ENCODE measurements at places on chromosomes 2 and 18.
A peak's percentile ranks its signal among the peaks of the same experiment; 100 is the strongest.

GRCh38 chr2:54755641-54756326 lies 32.3 kb downstream of the EML6 start:
- no peak for DNase-seq

- DNase-seq = peak; percentile 86
These were observed 214.1 kb upstream of the COPS8 start for GRCh38 chr2:236871500-236872001.

- DNase-seq = peak; percentile 29
These were observed 62.0 kb upstream of the LGALSL start for GRCh38 chr2:64391940-64392339.

DNA sequence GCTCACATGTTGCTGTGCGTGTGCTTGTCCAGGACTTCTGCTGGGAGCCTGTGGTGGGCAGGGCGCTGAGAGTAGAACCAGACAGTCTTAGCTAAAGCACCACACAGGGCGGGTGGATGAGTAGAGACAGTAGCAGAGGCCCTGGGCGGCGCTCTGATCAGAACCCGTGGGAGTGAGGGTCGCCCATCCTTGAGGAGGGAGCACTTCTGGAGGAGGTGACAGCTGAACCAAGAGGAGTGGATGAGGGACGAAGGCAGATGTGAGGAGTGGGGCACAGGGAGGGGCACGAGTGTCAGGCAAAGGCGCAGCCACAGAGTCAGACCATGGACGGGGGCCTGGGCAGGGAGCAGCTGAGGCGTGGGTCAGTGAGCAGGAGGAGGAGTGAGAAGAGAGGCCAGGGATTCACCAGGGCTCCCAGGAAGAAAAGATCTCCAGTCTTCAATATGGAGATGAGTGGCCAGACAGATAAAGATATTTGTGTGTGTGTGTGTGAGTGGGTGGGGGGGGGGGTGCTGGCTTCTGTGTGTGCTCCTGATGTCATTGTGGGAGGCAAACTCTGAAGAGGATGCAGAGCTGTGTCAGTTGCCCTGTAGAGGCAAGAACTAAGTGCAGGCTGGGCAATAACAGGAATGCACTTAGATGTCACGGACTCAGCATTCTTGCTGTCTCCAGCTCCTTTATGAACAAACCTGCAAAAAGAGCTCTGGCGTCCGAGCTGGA lies 79.6 kb downstream of the TPO start:
- DNase-seq = no peak

GRCh38 chr18:49898421-49898820 lies 85.1 kb upstream of the ACAA2 start:
- DNase-seq = peak; percentile 74

DNA sequence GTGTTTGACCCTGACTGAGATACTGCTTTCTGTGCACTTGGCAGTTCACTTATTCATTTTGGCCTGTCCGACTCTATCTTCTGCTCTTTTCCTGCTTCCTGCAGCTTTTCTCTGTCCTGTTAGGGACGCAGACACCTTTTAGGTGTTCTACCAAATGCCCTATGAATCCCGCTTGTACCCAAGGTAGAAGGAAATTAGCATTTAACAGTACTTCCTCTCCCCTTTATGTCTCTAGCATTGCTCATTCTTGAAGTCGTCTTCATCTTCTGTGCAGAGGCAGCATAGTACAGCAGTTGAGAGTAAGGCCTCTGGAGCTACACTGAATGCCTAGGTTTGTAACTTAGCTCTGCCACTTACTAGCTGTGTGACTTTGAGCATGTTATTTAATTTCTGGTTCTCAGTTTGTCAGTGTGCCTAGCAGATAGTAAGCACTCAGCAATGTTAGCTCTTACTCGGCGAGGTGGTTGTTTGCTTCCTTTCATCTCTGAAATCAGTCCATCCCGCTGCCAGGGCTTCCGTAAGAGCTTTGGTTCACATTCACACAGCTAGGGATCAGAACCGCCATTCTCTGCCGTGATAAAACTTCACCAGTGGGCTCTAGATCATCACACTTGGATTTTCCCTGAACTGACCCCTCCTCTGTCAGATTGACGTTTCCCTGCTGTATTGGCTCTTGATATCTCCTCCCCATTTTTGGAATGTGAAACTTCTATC lies 1.4 kb downstream of the CCT7 start:
- DNase-seq = no peak

- DNase-seq = no peak
These were observed 583.4 kb upstream of the CDH2 start for GRCh38 chr18:28760299-28760698.

DNA sequence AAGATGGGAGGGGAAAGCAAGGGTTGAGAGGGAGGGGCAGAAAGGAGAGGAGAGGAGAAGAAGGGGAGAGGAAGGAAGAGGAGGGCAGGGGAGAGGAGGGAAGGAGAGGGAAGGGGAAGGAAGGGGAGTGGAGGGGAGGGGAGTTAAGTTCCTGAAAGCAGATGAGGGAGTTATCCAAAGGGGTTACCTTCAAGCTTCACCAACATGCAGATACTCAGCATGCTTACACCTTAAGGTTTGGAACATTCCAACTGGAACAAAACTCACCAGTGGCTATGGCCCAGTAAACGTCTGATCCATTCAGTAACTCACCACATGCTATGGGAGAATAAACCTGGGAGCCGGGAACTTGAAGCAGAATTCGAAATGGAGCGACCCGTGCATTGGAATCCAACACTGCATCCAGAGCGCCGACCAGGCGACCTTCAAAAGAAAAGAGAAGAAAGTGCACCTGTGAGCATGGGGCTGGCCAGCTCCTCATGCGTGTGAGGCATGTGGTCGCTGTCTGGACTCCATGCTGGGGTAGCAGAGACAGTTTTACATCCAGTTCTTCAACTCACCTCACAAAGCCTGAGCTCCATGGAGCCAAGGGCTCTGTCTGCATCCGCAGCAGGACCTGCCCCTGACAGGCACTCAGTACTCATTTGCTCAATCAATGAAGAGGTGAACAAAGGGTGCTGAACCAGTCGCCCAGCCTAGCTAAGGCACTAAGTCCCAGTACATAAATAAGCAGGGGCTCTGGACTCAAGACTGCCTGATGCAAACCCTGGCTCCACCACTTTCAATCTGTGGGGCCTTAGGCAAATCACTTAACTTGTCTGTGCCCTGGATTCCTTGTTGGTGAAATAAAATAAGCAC lies 61.0 kb downstream of the TBC1D8 start:
- no peak for DNase-seq

DNA sequence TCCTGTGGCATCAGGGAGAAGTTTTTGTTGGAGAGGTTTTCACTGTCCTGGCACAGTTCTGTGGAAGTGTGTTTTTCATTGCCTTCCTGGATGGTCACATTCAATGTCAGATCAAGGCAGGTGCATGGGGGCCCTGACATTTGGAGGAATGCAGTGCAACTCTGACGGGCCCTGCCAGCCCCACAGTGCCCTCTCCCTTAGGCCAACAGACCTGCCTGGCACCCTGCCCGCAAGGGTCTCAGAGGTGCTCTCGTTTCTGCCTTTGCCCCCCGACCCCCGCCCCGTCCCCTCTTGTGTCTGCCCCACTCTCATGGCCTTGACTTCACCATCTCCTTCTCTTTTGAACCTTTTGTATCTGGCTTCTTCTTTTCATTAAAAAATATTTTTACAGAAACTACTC lies 257.2 kb upstream of the HDAC4 start:
- DNase-seq = no peak

GRCh38 chr2:71070294-71071093 lies 2.0 kb downstream of the NAGK start:
- peak; percentile 77 for DNase-seq

DNA sequence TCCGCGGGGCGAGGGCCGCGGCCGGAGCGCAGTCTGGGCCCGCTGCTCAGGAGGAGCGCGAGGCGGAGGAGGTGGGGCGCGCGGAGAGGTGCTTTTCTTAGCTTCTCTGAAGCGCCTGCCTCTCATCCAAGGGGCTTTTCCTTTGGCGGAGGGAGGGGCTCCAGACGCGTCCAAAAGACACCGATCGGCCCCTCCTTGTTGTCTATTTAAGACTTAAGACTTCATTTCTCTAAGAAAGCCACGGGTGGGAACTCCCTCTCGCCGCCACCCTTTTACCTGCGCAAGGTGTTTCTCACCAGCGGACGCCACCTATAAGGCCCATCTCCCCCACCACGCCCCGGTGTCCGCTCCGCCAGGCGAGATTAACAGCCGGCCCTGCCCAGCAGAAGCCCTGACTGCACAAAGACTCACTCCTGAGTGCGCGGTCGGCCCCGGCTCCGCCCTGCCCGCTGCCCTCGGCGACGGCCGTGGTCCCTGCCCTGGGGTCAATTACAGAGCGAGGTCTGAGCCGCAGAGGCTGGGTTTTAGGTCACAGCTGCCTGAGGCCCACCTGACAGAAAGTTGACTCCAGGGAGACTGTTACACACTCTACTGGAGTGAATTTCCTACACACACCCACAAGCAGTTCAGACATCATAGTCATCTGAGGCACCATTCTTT lies at the start of gene DSC2:
TSS of gene DSC2 (minus strand) at position 397 of the 660 bp plus-strand sequence. CDS start 450 bp downstream, outside the sequence.
- DNase-seq = peak; percentile 97

- no peak for DNase-seq
These were observed 105.6 kb upstream of the FHL2 start for GRCh38 chr2:105504459-105504858.

DNA sequence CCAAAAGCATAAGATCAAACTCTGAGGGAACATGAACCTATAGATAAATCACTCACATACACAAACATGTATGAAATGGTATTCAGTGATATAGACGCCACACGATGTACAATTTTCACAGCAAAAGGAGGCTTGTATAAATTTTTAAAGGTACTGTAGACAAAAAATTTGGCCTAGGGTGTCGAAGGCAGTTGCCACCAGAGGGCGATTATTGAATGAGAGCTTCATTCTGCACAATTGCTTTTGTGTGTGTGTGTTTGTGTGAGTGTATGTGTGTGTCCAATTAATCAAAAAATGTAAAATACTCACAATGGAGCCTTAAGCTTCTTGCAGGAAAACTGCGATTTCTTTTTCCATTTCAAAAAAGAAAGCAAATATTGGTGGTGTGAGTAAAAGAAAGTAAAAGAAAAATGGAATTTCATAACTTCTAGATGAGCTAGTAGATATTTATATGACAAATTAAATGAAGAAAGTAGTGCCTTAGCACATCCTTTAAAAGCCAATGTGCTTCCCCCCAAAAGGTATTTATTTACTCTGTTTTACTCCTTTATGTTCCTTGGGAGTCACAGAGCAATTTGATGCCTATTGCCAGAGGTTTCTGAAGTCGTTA lies 800.1 kb downstream of the SATB2 start:
- no peak for DNase-seq

- DNase-seq = peak; percentile 60
These were observed 172.0 kb upstream of the SERPINE2 start for GRCh38 chr2:224211181-224211480.

- DNase-seq = no peak
These were observed 361.8 kb upstream of the MEIS1 start for GRCh38 chr2:66073172-66073571.

Measured in islet precursor cell (in vitro differentiated cells).